ENCODE measurements at places on chromosomes 1 and 21. TPM values are rescaled to one million over a fixed set of nuclear protein-coding genes. Genes with fewer than 3 reads are reported as not detected.
A peak's percentile ranks its signal among the peaks of the same experiment; 100 is the strongest.

DNA sequence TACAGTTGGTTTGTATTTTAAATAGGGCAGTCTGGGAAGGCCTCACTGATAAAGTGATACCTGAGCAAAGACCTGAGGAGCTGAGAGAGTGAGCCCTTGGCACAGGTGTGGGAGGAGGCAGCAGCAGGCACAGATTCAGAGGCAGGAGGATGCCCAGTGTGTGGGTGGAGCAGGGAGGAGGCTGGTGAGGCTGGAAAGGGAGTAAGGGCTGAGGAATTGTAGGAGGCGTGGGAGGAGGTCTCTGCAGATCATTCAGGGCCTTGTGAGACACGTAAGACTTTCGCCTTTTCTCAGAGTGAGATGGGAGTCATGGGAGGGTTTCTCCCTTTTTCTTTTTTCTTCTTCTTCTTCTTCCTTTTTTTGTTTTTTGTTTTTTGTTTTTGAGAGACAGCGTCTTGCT is 58.0 kb downstream of the RGL1 start:
- H3K27ac ChIP-seq: no peak overlapping the region
- H3K4me3 ChIP-seq: no peak overlapping the region
- H3K27me3 ChIP-seq: no peaks in the 10 kb centered on the region
- H3K4me1 ChIP-seq: peaks cover 3% of the 10 kb centered on the region
- no peak for DNase-seq
- H3K36me3 ChIP-seq: peaks cover 7% of the 10 kb centered on the region

GRCh38 chr1:3483801-3484444 is 29.5 kb downstream of the ARHGEF16 start:
- H3K27ac ChIP-seq: no peak overlapping the region
- H3K27me3 ChIP-seq: peaks cover 2% of the 10 kb centered on the region
- peak; percentile 72 for DNase-seq
- peaks cover 10% of the 10 kb centered on the region for H3K36me3 ChIP-seq
- H3K4me3 ChIP-seq: no peak overlapping the region

- H3K4me3 ChIP-seq: no peak overlapping the region
- no peaks in the 10 kb centered on the region for H3K36me3 ChIP-seq
- no peak for DNase-seq
Observed at GRCh38 chr1:191546803-191547202, 611.5 kb upstream of the RGS18 start.

DNA sequence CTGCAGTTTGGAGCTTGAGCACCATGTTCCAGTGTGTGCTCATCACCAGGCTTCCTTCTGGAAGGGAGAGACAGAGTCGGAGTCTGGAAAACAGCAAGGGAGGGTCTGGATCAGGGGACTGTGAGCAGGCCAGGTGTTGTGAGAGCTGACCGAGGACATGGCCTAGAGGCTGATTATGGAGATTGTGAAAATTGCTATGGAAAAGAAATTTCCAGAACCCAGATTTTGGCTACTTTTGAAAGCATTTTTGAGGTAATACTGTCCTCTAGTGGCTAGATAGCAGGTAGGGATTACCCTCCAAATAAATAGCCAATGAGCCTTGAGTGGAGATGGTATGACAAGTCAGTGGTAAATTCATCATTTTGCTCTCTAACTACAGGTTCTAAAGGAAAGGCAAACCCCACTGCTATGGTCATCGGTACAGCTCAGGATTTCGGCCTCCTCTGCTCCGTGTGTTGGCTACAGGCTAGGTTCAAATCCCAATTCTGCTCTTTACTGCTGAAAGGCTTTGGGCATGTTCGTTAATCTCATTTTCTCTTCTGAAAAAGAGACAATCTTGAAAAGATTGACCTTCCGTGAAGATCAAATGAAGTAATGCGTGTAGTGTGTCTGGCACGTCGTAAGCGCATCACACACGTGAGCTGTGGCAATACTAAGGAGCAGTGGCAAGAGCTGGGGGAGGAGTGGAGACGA is 1.0 kb upstream of the HAO2 start:
- H3K4me1 ChIP-seq: peaks cover 6% of the 10 kb centered on the region
- H3K27me3 ChIP-seq: peaks cover 10% of the 10 kb centered on the region
- H3K27ac ChIP-seq: no peak overlapping the region
- H3K36me3 ChIP-seq: no peaks in the 10 kb centered on the region
- no peak overlapping the region for H3K4me3 ChIP-seq
- DNase-seq: no peak

DNA sequence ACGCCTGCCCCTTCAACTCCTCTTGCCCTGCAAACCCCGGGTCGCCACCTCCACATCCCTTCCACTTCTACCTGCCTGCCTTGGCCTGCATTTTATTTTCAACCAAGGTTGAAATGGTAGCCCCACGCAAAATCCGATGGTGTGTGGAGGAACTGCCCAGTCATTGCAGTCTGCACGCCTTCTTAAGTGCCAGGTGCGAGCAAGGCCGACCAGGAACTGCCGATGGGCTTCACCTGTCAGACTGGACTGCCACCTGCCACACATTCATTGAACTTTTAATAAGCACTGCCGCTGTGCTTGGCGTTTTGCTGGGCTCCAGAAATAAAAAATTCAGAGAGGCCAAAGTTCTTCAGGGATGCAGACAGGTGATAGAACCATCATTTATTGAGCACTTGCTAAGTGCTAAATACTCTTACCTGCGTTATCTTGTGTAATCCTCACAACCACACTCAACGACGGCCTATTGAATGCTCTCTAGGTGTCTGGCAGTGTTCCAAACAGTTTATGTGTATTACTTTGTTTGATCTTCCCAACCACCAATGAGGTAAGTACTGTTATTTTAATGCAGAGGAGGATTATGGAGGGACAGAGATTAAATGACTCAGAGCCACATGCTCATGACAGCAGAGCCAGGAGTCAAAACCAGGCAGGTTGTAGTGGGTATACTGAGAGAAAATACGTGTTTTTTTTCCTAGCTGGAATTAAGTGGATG is 36.2 kb downstream of the CACHD1 start:
- no peaks in the 10 kb centered on the region for H3K36me3 ChIP-seq
- peaks cover 87% of the 10 kb centered on the region for H3K4me1 ChIP-seq
- no peak for DNase-seq
- H3K27ac ChIP-seq: peak overlapping the region; percentile 97
- peak overlapping the region; percentile 90 for H3K4me3 ChIP-seq
- no peaks in the 10 kb centered on the region for H3K27me3 ChIP-seq

GRCh38 chr1:173297798-173298391 is 90.8 kb upstream of the TNFSF4 start:
- H3K27ac ChIP-seq: no peak overlapping the region
- no peak for DNase-seq
- no peak overlapping the region for H3K4me3 ChIP-seq
- no peaks in the 10 kb centered on the region for H3K27me3 ChIP-seq

GRCh38 chr21:25925936-25926335 is 191.2 kb downstream of the GABPA start:
- H3K27me3 ChIP-seq: no peaks in the 10 kb centered on the region
- H3K36me3 ChIP-seq: peaks cover 16% of the 10 kb centered on the region
- DNase-seq: no peak
- H3K4me3 ChIP-seq: no peak overlapping the region
- peaks cover 13% of the 10 kb centered on the region for H3K4me1 ChIP-seq
- H3K27ac ChIP-seq: peak overlapping the region; percentile 47

GRCh38 chr1:161427733-161428516 is 60.2 kb upstream of the CFAP126 start:
- peaks cover 8% of the 10 kb centered on the region for H3K4me1 ChIP-seq
- H3K27me3 ChIP-seq: peaks cover 85% of the 10 kb centered on the region
- H3K27ac ChIP-seq: no peak overlapping the region
- H3K36me3 ChIP-seq: no peaks in the 10 kb centered on the region
- peak overlapping the region; percentile 34 for H3K4me3 ChIP-seq

DNA sequence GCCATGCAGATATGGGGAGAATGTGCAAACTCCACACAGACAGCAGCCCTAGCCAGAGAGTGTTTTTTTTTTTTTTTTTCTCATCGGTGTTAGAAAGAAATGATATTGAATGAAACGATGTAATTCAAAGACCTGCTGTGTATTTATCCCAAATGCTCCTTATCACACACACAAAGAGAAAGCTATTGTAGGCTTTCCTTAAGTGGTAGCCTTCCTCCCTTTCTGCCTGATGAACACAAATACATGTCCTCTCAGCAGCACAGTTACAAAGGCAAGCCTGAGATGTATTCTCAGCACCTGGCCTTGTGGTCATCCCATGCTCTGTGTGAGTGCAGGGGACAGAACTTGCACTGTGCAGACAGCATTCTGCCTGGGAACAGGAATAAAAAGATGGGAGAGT is 93.8 kb downstream of the PLPPR5 start:
- no peak overlapping the region for H3K27ac ChIP-seq
- H3K4me3 ChIP-seq: no peak overlapping the region
- H3K4me1 ChIP-seq: no peaks in the 10 kb centered on the region
- DNase-seq: no peak
- no peaks in the 10 kb centered on the region for H3K36me3 ChIP-seq

- no peaks in the 10 kb centered on the region for H3K36me3 ChIP-seq
- peaks cover 34% of the 10 kb centered on the region for H3K27me3 ChIP-seq
- H3K4me3 ChIP-seq: no peak overlapping the region
- DNase-seq: no peak
Observed at GRCh38 chr1:14930247-14930965, 223.1 kb upstream of the TMEM51 start.

DNA sequence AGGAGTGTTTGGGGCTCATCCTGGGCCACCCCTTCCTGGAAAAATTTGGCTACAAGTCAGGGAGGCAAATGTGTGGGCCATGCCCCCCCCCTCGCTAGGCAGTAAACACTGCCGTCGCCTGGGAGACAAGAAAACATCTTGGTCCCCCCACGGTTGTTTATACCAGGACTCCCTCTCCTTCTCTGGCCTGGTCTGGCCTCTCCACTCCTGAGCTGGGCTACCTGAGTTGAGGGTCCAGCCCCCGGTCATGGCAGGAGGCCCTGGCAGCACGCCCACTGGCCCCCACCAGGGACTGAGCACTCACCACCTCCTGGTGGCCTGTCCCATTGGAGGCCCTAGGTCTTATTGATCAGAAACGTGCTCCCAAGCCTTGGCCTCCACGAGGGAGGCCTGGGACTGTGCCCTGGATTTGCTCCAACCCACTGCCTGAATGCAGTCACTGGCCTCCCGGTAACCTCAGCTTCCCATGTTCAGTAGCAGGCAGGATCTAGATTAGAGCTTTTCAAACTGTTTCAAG is 15.8 kb downstream of the KCNQ4 start:
- peaks cover 29% of the 10 kb centered on the region for H3K4me1 ChIP-seq
- DNase-seq: no peak
- H3K4me3 ChIP-seq: no peak overlapping the region
- no peak overlapping the region for H3K27ac ChIP-seq
- no peaks in the 10 kb centered on the region for H3K27me3 ChIP-seq
- H3K36me3 ChIP-seq: no peaks in the 10 kb centered on the region

GRCh38 chr1:99557546-99558202 is 88.2 kb upstream of the PALMD start:
- no peak for DNase-seq
- H3K27me3 ChIP-seq: peaks cover 2% of the 10 kb centered on the region
- no peaks in the 10 kb centered on the region for H3K4me1 ChIP-seq
- H3K36me3 ChIP-seq: no peaks in the 10 kb centered on the region
- no peak overlapping the region for H3K27ac ChIP-seq

DNA sequence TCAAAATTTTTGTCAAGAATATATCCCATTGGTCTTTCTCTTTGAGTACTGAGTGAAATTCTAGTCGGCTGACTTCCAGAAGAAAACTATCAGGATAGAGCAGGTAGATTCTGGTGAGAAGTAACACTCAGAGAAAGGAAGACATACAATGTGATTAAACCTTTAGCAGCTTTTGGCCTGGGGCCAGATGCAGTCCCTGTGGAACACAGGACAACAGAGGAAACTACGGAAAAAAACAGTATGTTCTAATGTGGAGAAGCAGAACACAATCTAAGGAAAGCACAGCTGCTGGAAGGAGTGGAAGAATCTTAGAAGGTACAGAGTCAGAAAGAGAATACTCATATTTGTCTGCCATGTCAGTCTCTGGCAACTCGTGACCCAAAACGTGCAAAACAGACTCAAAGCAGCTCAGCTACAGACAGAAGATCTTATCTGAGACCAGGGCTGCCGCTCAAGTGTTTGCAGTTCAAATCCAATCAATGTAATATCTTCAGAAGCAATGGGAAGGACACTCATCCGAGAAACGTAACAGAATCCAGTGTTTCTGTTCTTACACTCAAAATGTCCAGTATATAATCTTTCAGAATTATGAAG is 283.8 kb downstream of the MRPL39 start:
- H3K27me3 ChIP-seq: no peaks in the 10 kb centered on the region
- peaks cover 8% of the 10 kb centered on the region for H3K4me1 ChIP-seq
- H3K27ac ChIP-seq: no peak overlapping the region
- H3K4me3 ChIP-seq: no peak overlapping the region

DNA sequence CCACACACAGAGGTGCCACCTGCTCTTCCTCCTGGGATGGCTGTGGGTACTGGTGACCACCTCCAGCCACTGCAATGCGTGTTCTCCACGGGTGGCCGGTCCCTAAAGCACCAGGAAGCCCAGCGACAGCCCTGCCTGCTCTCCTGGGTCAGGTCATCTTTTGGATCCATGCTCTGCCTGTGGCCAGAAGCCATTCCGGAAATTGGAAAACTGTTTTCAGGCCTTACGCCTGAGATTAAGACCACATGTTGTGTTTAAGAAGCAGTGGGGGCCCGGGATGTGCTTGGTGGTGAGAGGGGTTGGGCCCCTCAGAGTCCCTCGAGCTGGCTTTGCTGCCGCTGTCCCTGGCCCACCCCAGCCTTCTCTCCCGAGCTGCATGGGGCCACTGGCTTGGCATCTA is 150.8 kb downstream of the PEX14 start:
- no peaks in the 10 kb centered on the region for H3K36me3 ChIP-seq
- H3K4me3 ChIP-seq: no peak overlapping the region
- no peaks in the 10 kb centered on the region for H3K4me1 ChIP-seq

DNA sequence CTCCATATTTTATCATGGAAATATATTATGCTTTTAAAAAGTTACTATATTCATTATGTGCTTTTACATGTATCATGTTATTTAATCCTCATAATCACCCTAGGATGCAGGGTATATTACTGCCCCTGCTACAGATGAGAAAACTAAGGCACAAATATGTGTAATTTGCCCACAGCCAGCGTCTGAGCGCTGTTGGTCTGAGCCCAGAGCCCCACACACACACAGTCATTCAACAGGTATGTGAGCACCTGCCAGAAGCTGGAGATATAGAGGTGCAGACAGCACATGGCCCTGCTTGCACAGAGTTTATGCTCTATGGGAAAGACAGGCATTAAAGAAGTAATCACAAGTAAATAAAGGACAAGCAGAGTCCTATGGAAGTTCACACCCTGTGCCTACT is 49.8 kb upstream of the SEC16B start:
- no peak overlapping the region for H3K4me3 ChIP-seq
- no peaks in the 10 kb centered on the region for H3K4me1 ChIP-seq
- DNase-seq: no peak
- no peak overlapping the region for H3K27ac ChIP-seq
- H3K27me3 ChIP-seq: no peaks in the 10 kb centered on the region

TNFRSF14 gene
- total RNA-seq: 0.61 TPM

C1orf167 gene
- total RNA-seq: not detected

DNAH14 gene
- 31.0 TPM for total RNA-seq

CYP2J2 gene
- 1.3 TPM for total RNA-seq

MAN1A2 gene
- total RNA-seq: 39.4 TPM

PIAS3 gene
- 38.7 TPM for total RNA-seq

MSH4 gene
- 0.56 TPM for total RNA-seq

ERRFI1 gene
- total RNA-seq: 24.0 TPM

CDCA8 gene
- 72.1 TPM for total RNA-seq

PTPN22 gene
- total RNA-seq: not detected
